ENCODE measurements at places on chromosomes 1 and 21.

DNA sequence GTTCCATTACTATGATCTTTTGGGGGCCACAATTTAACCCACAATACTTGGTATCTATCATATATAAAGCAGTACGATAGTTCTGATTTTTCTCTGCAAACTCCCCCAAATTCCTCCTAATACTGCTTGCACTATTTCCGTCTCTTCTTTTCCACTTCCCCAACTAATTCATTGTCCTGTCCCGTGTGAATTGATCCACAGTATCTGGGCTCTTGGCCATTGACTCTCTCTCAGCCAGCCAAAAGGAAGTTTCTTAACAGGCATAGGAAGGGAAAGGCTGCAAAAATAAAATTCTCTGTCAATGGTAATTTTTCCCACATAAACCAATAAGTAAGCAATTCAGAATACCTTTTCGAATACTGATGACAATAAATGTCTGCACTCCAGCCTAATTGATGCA is 91.7 kb upstream of the DSCAM start:
- DNase-seq = no peak

DNA sequence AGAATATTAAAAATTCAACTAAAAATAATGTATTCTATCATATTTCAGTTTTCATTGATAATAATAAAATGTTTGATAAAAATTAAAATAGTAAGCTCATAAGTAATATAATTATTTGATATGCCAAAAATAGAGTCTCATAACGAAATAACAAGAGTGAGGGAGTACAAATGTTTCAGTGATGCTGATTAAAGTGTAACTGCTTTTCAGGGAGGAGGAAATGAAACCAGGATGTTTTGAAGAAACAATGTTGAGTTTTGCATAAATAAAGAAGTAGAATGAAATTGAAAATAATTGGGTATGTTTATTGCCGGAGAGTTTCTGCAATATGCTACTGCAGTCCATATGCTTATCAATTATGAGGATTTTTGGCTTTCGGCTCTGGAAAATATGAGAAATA is 1159.8 kb upstream of the ADGRL2 start:
- no peak for DNase-seq

- no peak for DNase-seq
Measured at GRCh38 chr1:85356130-85356529, 79.7 kb upstream of the BCL10 start.

DNA sequence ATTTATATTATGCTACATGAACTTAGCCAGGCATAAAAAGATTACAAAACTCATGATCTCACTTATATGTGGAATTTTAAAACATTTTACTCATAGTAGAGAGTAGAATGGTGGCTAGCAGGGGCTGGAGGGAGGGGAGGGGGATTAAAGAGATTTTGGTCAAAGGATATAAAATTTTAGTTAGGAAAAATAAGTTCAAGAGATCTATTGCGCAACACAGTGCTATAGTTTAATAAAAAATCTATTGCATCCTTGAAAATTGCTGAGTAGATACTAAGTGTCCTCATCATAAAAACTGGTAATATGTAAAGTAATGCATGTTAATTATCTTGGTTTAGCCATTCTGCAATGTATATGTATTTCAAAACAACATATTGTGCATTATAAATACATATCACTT is 635.6 kb upstream of the NEGR1 start:
- DNase-seq = no peak

DNA sequence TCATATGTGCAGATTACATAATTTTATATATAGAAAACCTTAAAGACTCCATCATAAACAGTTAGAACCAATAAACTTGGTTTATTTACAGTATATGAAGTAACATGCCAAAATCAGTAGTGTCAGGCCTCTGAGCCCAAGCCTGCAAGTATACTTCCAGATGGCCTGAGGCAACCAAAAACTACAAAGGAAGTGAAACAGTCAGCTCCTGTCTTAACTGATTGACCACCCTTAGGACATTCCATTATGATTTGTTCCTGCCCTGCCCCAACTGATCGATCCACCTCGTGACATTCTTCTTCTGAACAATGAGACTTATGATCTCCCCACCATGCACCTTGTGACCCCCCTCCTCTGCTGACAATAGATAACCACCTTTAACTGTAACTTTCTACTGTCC is 630.3 kb downstream of the AMY1C start:
- no peak for DNase-seq
